ENCODE measurements at places on chromosomes 2 and 18. TPM values are rescaled to one million over a fixed set of nuclear protein-coding genes. Genes with fewer than 3 reads are reported as not detected.

- no peak for DNase-seq
Observed at GRCh38 chr2:127575941-127576432, 40.5 kb downstream of the MYO7B start.

TAF4B gene
- total RNA-seq: 17.1 TPM

RNF144A gene
- total RNA-seq: 47.3 TPM

- DNase-seq: no peak
Observed at GRCh38 chr2:177520324-177520723, 127.8 kb downstream of the AGPS start.

GRCh38 chr2:32436150-32436549 lies 79.3 kb downstream of the BIRC6 start:
- no peak for DNase-seq

- DNase-seq: peak; percentile 9
Observed at GRCh38 chr2:230564805-230565779, 147.6 kb upstream of the CAB39 start.

STK17B gene
- 478 TPM for total RNA-seq

DNA sequence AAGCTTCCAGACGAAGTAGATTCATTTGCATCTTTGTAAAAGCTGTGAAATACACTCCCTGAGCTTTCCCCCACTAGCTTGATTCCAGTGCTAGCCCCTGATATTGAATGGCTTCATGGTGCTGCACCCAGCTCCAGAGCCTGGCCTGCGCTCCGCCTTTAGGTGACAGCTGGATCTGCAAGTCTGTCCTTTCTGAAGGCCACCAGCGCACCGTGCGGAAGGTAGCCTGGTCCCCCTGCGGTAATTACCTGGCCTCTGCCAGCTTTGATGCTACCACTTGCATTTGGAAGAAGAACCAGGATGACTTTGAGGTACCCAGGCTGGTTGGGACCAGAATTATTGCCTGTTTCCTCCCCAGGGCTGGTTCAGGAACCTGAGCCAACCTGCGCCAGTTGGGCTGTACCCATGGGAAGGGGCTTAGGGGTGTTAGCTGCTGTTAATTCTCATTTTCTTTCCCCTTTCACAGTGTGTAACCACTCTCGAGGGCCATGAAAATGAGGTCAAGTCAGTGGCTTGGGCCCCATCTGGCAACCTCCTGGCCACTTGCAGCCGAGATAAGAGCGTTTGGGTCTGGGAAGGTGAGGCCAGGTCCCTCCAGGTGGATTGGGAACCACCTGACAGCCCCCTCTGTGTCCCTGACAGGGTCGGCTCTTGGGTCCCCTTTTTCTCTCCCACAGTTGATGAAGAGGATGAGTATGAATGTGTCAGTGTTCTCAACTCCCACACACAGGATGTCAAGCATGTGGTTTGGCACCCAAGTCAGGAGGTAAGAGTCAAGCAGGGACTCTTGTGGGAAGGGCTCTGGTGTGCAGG lies 1.3 kb downstream of the CIAO1 start:
- peak; percentile 34 for DNase-seq

SNED1 gene
- 82.5 TPM for total RNA-seq

DNA sequence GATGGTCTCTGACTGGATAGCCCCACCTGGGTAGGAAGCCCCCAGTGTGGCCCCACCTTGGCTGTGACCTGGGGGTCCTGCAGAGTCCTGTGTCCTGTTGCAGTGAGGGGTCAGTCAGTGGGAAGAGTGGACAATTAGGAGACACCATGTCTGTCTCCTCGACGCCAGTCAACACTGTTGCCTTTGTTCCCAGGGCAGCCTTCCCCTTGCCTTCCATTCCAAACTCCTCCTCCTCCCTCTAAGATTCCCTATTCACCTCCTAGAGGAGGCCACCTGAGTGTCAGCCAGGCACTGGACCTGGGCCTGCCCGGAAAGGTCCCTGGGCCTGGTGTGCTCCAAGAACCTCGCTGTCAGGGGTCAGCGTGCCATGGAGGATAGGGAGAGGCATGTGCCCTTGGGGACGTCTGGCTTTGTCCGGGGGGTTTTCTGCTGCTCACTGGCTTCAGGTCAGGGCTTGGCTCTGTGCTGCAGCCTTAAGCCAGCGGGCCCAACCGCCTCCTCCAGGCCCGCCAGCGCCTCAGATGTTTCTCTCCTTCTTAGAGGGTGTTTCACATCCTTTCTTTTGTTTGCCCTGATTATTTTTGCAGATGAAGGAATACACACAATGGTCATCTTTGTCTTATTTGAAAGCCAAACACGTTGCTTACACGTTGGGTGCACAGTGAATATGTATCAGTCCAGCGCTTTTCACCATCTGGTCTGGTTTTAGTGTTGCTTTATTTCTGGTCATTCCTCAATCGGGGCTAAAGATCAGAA lies 68.9 kb downstream of the HPCAL1 start:
- DNase-seq: no peak

DPYSL5 gene
- total RNA-seq: not detected

C2orf66 gene
- not detected for total RNA-seq

SERPINB10 gene
- not detected for total RNA-seq

DNA sequence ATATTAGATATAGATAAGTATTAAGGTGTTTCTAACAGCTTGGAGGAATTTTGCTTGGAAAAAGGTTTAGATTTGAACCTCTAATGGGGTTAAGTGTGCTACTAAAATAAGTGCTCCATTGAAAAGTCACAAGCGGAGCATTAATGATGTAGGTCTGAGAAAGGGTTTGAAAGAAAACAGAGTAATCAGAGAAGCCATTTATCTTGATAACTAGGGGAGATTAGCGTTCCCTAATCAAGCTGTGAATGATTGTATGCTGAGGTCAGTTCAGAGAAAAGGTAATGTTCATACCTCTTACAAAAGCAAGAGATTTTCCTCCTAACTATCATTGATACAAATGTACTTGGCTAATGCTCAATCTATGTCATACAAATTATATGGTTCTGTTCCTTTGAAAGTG lies 1.5 kb downstream of the ARHGAP25 start:
- DNase-seq: no peak

GRCh38 chr2:109182426-109182825 lies 53.4 kb downstream of the SH3RF3 start:
- no peak for DNase-seq

GRCh38 chr2:48377646-48378045 lies 152.3 kb upstream of the STON1 start:
- DNase-seq: no peak
